ENCODE measurements at places on chromosomes 11 and 22. TPM values are rescaled to one million over a fixed set of nuclear protein-coding genes. Genes with fewer than 3 reads are reported as not detected.
A peak's percentile ranks its signal among the peaks of the same experiment; 100 is the strongest.

DNA sequence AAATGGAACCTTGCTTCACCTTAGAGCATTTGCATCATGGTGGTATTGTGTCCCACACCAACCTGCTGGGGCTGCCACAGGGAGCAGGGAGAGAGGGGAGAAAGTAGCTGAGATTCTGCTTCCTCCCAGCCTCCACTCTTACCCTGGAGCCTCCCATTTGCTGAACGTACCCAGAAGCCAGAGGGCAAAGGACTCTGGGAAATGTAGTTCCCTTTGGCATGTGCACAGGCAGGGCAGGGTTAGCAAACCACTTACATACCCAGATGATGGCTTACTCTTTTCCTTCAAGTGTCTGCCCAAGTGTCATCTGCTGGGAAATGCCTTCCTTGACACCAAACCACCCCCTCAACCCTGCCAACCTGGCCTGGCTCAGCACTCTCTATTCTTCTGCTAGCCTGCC is 16.9 kb downstream of the SMIM38 start:
- DNase-seq: no peak

The IGLL1 gene
- 0.42 TPM for polyA plus RNA-seq

The EFEMP2 gene
- 125 TPM for polyA plus RNA-seq

DNA sequence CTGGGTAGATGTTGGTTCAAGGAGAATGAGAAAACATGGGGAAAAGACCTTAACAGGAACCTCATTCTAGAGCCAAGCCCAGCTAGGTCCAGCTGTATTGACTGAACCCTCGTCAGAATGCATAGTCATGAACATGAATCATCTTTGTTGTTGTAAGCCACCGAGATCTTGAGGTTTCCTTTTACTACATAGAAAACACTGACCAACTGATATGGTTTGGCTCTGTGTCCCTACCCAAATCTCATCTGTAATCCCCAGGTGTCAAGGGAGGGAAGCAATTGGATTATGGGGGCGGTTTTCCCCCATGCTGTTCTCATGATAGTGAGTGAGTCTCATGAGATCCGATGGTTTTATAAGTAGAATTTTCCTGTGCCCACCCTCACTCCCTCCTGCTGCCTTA is 19.4 kb upstream of the PHOX2A start:
- no peak for DNase-seq

DNA sequence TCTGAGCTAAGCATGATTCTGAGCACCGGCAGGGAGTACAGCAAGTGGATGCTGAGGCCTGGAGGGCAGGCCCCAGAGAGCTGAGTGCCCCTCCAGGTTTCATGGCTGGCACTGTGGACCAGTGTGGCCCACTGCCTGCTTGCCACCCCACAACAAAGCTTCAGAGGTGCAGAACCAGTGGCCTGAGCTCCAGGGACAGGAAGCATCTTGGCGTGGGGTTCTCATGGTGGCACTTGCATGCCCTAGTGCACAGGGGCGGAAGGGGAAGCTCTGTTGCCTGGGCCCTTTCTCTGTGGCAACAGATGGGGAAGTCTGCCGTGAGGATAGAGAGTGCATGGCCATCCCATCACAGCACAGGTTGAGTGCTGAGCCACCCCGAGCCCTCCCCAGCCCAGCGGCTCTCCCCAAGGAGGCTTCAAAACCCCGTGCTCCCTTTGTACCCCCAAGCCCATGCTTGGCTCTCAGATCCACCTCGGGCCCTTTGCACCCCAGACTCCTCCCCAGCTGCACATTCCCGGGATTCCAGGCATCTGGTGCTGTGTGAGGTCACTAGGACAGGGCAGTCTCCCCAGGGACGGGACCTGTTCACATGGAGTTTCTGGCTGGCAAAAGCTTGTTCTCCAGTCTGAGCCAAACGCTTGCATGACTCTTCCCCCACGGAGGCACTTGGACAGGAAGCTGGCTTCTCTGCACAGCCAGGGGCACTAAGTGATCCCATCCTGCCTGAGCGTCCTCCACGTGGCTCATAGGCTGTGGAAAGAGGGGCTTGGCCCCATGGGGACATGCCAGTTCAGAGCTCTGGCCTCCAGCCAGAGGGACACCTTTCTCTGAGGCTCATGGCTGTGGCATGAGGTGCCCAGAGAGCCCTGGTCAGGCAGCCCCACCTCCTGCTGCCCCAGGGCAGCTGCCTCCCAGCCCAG is 4.2 kb downstream of the SLC25A1 start:
- DNase-seq: no peak

- peak; percentile 24 for DNase-seq
Measured at GRCh38 chr11:64916040-64916774, 802 bp downstream of the ATG2A start.

DNA sequence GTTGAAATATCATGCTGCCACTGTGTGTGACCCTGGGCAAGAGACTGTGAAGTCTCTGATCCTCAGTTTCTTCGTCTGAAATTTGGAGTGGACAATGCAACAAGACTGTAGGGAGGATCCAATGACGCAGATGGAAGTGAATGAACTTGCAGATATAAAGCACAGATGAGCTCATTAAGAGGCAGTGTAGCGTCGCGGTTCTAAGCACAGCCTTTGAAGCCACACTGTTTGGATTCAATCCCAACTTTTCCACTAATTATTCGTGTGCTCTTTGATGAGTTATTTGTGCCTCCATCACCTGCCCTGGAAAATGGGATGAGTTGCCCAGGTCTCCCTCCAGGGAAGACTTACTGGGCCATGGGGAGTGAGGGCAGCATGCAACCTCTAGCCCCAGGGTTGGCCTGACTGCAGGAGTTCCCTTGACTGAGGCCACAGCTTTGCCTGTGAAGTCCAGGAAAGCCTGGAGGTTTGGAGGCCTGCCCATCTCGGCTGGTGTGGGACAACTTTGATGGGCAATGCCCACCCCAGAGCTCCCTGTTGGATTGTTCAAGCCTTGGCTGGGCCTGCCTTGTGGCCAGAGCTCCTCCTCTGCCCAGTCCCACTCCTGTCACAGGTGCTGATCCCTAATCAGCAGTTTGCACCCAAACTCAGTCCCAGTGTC is 266.0 kb upstream of the B3GAT1 start:
- DNase-seq: no peak

GRCh38 chr22:23822101-23822671 is 16.6 kb downstream of the DERL3 start:
- no peak for DNase-seq

The OR56A1 gene
- polyA plus RNA-seq: not detected

The GALNT18 gene
- 26.8 TPM for polyA plus RNA-seq

DNA sequence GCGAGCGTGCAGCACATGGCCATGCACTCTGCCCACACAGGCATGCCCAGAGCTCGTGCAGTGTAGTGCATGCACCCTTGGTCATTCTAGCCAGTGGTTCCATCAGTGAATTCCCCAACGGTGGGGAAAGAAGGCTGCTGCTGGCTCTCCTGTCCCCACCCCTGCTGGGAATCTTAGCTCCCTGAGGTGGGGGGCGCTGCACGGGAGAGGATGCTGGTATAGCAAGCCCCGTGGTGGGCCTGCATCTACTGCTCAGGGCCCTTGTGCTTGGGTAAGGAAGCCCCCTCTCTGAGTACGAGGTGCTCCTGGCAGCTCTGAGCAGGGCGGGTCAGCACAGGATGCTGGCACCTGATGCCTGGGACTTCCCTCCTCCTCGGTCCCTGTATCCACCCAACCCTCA is 18.5 kb upstream of the BAIAP2L2 start:
- no peak for DNase-seq

GRCh38 chr11:93279851-93280347 is 50.6 kb upstream of the DEUP1 start:
- DNase-seq: no peak

DNA sequence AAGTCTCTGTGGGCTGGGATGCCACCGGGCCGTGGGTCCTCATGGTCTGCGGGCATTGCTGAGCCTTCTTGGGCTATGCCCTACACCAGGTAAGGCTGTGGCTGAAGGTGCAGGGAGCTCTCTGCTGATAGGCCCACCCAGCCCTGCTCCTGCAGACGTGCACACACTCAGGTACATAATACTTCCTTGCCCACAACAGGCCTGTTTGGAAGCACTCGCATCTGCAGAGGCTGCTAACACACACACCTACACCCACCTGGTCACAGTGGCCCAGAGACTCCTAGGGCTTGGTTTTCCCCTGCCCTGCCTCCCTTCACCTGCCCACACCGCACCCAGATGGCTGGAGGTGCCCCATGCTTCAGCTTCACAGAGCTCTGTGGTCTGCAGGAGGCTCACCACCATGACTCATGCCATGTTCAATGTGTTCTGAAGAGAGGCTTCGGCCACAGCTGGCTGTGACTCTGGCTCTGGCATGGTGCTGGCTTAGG is 72.8 kb upstream of the KCNQ1OT1 start:
- DNase-seq: no peak

GRCh38 chr11:16958833-16959232 is 55.4 kb downstream of the PLEKHA7 start:
- no peak for DNase-seq

GRCh38 chr11:57484141-57484710 is 23.9 kb downstream of the RTN4RL2 start:
- DNase-seq: no peak

- no peak for DNase-seq
Measured at GRCh38 chr11:1757861-1758610, 5.7 kb downstream of the CTSD start.

DNA sequence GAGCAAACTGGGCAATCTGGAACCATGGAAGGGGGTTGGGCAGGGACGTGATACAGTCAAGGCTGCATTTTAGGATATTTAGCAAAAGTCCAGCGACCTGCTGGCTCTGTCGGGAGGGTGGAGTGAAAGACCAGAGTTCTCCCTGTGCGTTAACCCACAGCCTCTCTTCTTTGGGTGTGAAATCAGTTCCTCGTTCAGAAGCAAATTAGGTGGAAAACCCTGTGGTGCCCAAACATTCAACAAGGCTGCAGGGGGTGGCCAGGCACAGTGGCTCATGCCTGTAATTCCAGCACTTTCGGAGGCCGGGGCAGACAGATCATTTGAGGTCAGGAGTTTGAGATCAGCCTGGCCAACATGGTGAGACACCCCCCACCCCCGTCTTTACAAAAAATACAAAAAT is 5.9 kb downstream of the TMEM151A start:
- no peak for DNase-seq
